ENCODE measurements at places on chromosomes 16 and 17.

DNA sequence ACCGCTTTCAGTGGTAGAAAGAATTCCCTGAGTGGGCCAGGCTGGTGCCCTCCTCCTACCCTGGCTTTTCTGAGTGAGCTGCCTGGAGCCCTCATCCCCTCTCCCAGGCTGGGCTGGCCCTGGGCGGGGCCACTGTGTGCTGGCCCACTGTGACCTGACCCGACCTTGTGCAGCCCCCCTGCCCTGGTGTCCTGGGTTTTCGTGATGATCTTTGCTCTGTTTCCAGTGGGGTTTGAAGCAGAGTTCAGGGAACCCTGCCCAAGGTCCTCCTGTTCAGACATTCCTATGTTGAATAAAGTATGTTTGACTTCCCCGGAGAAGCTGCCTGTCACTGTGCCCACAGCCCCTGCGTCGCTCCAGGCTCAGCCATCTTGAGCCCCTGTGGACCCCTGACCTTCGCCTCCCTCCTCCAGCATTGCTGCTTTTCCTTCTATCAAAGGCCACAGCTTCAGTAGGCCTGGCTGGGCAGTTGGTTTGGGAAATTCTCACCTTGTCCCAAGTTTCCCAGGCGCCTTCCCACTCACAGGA, 13.7 kb upstream of the NAGLU start:
- no peak for DNase-seq

GRCh38 chr17:45906237-45906636, 11.9 kb downstream of the MAPT start:
- DNase-seq: no peak

- no peak for DNase-seq
These were observed 327 bp downstream of the SDR42E2 start for GRCh38 chr16:22162656-22163009.

DNA sequence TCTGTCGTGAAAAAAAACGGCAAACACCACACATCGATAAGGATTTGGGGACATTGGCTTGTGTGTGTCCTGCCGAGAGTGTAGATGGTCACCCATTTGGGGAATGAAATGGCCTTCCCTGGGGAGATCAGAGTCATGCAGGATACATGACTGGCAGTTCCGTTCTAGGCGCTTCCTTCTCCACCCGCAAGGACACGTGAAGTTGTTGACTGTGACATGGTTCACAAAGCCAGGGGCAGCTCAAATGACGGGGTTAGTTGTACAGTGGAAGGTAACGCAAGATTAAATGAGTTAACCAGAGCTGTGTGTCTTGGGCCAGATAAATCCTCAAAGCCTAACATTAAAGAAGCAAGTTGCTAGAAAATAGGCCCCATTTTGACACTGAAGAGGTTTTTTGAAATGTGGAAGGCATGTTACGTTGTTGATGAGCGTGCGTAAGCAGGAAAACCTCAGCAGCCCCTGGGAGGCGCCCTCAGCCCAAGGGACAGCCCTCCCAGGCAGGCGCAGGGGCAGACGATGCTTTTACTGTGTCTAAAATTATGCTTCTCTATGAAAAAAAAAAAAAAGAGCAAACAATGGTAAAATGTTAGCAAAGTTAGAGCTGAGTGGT, 35.9 kb upstream of the CHMP6 start:
- no peak for DNase-seq

GRCh38 chr16:19843371-19843770, 41.3 kb downstream of the GPRC5B start:
- no peak for DNase-seq

GRCh38 chr16:56247808-56248207, 56.5 kb downstream of the GNAO1 start:
- no peak for DNase-seq

DNA sequence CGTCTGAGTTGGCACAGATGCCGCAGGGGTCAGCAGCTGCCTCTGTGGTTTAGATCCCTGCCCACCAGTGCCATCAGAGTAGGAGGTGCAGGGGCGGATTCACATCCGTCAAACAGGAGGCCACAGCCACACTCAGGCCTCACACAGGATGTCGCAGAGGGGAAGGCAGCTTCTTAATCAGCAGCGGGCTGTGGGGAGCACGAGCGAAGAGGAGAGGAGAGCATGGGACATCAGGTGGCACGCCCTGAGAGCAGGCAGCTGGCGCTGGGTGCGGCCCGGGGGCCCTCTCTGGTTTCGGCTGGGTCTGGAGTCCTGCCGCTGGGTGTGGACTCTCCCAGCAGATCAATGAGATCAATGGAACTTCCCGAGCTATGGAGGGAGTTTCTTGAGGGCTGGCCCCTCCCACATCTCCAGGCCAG, 9.6 kb downstream of the LLGL2 start:
- DNase-seq: no peak

GRCh38 chr16:78094166-78094565, 5.3 kb upstream of the WWOX start:
- no peak for DNase-seq

- no peak for DNase-seq
These were observed 52.2 kb downstream of the TUBD1 start for GRCh38 chr17:59840329-59841090.

DNA sequence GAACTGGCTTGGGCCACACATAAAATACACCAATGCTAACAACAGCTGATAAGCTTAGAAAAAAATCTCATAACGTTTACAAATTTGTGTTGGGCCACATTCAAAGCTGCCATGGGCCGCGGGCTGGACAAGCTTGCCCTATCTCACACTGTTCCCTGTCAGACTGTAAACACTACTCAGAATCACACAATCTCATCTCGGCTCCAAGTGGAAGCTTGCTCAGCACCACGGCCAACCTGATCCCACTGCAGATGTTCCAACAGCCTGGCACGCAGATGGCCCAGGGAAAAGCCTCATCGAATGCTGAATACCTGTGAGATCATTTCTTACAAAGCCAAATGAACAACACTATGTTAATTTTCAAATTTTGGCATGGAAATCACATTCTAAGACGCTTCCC, 125.8 kb downstream of the ANKRD11 start:
- DNase-seq: no peak

GRCh38 chr17:41965694-41966462, 717 bp upstream of the CNP start:
- no peak for DNase-seq

DNA sequence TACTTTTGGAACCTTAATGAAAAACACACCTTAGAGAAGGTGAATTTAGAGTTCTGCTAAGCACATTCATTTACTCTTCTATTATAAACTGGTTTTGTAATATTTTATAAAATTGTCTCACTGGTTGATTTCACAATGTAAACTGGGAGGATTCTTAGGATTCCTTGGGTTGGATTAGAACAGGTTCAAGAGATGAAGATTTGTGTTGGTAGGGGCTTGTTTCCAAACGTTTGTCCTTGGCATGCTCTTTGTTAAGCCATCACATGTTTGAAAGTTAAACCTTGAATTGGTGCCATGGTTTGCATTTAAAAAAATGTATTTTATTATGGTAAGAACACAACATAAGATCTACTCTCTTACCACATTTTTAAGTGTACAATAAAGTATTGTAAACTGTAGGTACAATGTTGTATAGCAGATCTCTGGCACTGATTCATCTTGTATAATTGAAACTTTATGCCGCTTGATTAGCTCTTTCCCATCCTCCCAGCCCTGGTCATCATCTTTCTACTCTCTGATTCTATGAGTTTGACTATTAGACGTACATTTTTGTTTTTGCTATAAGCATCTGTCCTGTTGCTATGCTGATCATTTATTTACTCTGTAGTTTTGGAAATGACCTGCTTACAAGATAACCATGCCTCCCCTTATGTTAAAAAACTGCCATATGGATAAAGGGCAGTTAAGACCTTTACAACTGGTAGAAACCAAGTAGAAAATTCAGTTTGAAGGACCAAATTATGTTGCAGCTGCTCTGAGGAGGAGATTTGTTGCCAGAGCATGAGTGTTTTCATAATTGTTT, 9.6 kb downstream of the FTO start:
- no peak for DNase-seq

GRCh38 chr17:32503251-32504165, 16.7 kb downstream of the CDK5R1 start:
- DNase-seq: no peak

GRCh38 chr16:27221576-27222248, 18.4 kb downstream of the KDM8 start:
- DNase-seq: no peak

- no peak for DNase-seq
These were observed 5.0 kb upstream of the CMTM4 start for GRCh38 chr16:66701516-66701915.

GRCh38 chr16:407253-407652, 5.6 kb downstream of the DECR2 start:
- no peak for DNase-seq

GRCh38 chr17:47733674-47734410, 806 bp downstream of the TBX21 start:
- DNase-seq: no peak

GRCh38 chr17:9729735-9730420, 61.5 kb downstream of the DHRS7C start:
- DNase-seq: no peak

DNA sequence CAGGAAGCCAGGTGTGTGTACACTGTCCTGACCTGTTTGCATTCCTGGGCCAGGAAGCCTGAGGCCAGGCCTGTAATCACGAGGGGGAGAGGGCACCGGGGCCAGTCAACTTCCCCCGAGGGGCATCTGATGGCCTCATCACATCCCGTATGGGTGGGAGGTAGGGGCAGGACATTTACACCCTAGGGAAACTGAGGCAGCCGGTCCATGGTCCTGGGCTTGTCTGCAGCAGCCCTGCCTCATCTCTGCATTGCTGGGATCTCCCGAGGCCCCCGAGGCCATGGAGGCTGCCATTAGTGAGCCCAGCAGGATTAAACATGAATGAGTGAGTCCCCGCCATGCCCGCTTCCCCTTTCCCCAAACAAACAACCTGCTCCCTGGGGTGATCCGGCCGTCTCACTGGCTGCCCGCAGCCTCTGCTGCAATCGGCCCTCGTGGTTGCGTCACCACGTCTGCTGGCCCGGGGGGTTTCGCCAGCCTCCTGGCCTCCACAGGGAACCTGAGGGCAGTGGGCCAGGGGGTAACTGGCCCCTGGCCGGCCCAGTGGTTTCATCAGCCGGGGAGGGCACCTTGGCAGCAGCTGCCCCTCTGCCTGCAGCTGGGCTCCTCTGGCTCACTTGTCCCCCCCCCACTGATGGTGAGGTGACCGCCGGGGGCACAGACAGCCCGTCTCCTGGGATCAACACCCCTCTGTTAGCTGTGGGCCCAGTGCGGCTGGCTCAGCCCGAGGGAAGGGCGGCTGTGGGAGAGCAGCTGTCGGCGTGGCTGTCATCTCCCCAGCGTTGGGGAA, 88.3 kb upstream of the GSE1 start:
- no peak for DNase-seq

DNA sequence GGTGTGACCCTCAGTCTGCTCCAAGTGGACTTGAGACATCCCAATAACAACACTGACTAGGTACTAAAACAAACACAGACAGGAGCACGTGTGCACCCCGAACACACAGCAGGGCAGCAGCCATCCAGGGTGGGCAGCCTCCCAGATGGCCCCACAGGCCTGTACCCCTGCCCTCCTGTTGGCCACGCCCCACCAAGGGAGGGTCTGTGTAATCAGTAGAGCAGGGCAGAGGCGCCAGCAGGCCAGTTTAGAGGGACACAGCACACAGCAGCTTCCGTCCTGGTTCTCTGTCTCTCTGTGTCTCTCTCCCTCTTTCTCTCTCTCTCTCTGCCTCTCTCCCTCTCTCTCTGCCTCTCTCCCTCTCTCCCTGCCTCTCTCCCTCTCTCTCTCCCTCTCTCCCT, 21.4 kb downstream of the ACTG1 start:
- DNase-seq: no peak

DNA sequence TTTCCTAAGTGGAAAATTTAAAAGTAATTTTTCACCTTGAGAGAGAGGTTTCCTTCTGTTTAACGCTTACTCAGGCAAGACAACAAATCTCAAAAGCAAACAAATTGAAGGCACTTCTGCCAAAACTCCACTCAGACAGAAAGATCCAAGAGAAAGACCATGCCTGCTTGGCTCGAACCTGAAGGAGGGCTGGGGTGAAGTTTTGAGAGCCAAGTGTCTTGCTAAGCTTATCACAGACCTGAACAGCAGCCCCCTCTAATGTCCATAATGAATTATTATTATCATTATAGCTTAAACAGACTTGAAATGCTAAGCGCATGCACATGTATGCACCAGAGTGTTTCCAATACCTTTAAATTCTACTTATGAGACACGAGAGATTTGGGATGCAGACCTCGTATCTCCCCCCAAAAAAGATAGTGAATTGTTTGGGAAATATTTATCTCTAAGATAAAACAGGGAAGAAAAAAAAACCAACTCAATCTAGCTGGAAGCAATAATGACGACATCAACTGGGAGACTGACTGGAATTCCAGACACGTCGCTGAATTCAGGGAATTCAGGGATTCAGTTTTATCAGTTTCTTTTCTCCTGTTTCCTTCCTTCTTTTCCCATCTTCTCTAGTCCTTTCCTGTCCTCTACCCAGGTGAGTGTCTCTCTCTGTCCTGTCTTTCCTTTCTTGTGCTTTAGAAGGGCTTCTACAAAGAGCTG, 473.2 kb downstream of the RBFOX1 start:
- no peak for DNase-seq

DNA sequence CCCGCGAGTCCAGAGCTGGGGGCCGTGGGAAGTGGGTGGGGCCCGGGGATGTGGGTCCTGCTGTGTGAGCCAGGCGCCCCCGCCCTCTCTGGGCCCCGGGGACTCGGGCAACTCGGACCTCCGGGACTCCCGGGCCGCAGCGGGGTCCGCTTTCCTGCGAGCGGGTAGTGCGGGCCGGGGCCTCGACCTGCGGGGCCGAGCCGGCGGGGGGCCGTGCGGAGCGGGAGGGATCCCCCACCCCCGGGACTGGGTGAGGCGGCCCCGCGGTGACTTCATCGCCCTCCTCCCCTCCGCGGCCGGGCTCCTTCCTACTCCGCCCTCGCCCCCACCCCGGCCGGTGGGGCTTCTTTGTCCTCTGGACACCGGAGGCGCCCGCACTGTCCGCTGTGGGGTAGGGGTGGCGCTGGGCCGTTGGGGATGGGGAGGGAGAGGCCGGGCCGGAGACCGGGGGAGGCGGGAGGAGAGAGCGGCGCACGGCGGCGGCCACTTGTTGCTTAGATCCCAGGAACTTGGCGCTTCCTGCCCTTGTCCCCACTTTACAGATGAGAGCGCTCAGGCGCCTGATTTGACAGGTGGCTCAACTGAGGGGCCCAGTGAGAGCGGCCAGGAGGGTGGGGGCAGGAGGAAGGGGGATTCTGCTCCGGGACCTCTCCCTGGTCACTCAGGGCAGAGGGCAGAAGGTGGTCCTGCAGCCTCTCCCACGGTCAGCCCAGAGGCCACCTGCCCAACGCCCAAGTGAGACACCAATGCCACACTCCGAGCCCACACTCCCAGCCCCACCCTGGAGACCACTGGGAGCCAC, 874 bp downstream of the CMTM3 start:
- DNase-seq: no peak

DNA sequence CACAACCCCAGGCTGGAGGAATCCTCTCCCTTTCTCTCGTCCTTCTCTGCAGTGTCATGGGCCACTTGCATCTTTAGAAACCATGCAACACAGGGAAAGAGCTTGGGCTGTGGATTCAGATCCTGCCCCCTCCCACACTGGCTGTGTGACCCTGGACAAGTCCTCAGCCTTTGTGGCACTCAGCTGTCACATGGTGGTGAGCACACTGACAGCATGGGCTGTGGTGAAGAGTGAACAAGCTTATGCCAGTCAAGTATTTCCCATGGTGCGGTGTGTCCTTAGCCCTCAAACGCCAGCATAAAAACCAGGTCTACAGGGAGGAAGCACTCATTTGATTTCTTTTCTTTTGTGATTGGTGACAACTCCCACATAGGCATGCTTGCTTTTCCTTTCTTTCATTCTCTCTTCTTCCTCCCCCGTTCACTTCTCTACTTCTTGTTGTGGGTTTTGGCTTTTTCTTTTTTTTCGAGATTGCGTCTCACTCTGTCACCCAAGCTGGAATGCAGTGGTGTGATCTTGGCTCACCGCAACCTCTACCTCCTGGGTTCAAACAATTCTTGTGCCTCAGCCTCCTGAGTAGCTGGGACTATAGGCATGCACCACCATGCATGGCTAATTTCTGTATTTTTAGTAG, 314.2 kb downstream of the CPPED1 start:
- no peak for DNase-seq
